ENCODE measurements at places on chromosomes 3 and 15. TPM values are rescaled to one million over a fixed set of nuclear protein-coding genes. Genes with fewer than 3 reads are reported as not detected.

TICRR gene
- total RNA-seq = 44.4 TPM

- no peak for DNase-seq
Measured at GRCh38 chr3:179454887-179455286, 3.6 kb upstream of the GNB4 start.

GRCh38 chr15:52697051-52697450, 17.9 kb upstream of the ATOSA start:
- no peak for DNase-seq

SCN5A gene
- not detected for total RNA-seq

DNA sequence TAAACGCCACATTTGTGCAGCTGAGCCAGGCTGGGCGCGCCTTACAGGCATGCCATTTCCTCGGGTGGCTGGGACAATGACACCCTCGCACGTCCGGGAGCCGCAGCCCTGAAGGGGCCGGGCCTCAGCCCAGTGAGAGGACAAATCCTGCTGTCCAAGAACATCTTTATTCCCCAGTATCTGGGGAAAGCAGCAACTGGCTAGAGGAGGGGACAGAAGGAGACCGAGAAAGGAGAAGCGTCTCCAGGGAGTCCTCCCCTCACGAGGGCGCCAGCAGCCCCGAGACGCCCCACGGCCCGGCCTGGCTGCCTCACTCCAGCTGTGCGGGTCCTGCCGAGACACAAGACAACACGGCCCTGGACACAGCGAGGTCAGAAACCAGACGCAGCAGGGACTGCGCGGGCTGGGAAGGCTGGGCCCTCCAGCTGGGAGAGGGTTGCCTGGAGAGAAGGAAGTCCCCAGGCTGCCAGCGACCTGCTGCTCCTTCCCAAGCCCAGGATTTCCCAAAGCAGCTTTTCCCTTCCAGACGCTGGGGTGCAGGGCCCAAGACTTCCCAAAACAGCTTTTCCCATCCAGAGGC, 130.2 kb downstream of the CHSY1 start:
- DNase-seq = peak; percentile 27

DNA sequence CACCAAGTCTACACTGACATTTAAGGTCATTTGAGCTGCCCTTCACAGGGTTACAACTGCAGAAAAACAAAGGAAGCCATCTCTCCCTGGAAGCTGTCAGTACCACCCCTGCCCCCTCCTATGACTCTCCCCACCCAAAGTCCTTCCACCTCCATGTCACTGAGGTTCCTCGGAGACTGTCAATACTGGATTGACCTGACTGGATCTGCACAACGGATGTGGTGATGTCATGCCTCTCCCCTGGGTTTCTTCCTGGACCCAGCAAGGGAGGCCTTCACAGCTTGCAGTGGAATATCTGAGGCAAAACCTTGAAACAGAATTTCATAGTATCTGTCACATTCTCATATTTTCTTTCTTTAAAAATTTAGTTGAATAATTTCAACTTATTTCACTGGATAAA, 153.5 kb downstream of the CLSTN2 start:
- no peak for DNase-seq

DNA sequence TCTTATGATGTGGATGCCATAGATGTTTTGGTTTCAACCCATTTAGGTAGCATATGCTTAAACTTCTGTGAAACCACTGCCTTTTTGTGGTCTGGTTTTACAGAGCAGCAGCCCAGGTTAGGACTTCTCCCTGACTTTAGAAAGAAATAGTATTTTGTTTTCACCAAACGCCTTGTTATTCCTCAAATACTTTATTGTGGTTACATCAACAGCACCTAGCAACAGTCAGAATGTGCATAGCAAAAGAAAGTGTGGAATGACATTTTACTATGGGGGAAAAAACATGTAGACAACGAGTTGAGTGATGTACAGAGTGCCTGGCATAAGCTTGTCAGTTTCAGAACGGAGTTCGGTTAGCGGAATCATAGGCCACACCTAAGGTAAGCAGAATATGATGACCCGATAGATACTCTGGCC, 159.2 kb downstream of the TPRG1 start:
- DNase-seq = no peak

DNA sequence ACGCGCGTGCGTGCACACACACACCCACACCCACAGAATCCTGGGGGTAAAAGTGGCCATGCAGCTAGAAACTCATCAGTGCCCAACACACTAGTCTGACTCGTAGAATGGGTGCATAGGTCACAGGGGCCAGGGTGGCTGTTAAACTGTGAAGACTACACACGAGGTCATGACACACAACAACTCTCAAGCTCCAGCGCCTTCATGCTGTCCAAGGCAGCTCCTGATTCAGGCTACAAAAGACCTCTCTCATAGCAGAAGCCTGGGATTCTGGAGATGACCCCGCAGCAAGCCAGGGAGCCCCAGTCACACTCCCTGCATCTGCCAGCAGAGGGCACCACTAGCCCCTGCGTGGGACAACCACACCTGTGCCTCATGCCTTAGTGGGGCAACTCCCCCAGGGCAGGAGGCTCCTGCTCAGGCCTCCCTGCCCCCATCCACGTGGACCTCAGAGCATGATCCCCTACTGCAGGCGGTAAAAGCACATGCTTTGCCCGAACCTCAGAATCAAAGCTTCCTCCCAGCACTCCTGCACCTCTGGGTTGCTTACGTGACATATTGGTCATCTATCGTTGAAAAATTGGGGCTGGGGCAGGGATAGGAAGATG, 93.1 kb downstream of the LRIG1 start:
- peak; percentile 78 for DNase-seq

MORC1 gene
- total RNA-seq = not detected

DNA sequence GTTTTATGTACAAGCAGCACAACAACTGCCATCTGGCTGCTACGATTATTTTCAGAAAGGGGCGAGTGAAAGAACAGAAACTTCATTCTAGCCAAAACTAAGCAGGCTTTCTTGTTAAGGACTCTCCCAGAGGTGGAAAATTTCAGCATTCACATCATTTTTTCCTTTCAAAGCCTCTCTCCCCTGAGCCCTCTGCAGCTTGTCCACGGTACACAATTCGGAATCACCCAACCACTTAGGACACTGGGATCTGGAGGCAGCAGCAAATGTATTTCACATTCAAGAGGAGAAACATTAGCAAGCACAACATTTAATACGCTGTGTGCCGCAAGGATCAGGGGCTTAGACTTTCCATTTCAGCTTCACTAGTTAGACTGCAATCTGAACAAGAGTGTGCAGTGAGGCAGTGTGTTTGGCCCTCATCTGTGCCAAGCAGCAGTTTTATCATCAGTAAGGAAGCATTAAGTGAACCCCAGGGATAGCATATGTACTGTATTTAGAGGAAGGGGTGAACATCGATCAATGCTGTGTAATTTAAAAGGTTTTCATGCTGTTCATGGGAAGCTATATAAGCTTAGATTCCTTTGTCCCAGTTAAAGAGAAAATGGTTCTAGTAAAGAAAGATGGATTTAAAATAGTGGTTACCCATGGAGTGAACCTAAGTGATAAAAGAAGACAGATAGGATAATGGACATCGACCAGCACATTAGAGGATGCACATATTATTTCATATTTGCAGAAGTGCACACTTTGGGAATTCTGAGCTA, 504.9 kb downstream of the TBL1XR1 start:
- DNase-seq = no peak

CASR gene
- total RNA-seq = not detected

TTLL13 gene
- total RNA-seq = 0.77 TPM

PAQR5 gene
- not detected for total RNA-seq

- DNase-seq = no peak
Measured at GRCh38 chr3:157079676-157080369, 80.1 kb downstream of the CCNL1 start.

- DNase-seq = no peak
Measured at GRCh38 chr3:141763088-141763750, at the start of gene GRK7. Gene GRK7, plus strand, starts transcription at chr3:141763408. Its CDS starts 14,877 bp downstream, at chr3:141778285.

SPINK8 gene
- not detected for total RNA-seq
